GM23338 (cell line): ENCODE measurements at places on chromosomes 5 and 9.

GRCh38 chr5:167587772-167588437, 703.5 kb upstream of the WWC1 start:
- DNase-seq, result peak; percentile 84

DNA sequence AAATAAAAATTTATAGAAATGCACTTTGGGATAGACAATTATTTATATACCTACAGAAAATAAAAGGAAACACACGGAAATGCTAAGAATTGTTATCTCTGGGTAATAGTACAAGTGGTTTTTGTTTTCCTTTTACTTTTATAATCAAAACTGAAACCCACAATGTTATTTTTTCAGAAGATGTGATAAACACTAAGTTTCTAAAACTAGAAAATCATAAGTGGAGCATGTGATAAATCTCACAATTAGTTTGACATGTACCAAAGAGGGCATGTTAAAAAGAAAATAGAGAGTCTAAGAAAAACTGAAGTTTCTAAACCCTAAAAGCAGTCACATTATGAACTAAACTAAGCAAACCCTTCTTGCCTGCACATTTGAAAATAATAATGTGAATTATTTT, 61.1 kb downstream of the OXCT1 start:
- DNase-seq, result no peak

- DNase-seq, result no peak
These were observed 23.2 kb downstream of the AHRR start for GRCh38 chr5:344668-345067.

DNA sequence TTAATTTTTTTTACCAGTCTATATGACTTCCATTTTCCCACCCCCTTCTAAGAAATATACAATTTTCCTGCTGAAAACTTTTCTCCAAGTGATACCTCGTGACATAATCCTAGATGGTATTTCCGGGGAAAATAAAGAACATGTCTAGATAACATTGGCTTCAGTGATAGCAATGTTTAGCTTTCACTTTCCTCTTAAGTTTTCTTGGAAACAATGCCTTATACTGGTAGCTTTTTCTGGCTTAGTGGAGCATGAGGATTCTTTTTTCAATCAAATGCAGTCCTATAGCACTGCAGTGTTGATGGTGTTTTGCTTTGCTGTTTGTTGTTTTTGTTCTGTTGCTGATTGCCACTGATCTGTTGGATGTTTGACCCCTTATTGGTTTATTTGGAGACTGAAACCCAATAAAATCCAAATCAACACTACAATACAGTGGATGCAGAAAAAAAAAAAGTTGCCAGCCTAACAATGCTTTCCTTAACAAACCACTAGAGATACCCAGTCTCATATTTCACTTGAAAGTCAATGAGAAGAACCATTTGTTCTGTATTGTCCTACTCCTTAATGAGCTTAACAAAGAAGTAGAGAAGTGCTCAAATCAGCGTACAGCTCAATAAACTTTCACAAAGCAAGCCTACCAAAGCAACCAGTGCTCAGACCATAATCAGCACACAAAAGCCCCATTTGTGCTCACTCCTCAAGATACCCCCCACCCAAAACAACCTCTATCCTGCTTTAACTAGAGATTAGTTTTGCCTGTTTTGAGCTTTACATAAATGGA, 74.2 kb upstream of the GRAMD2B start:
- DNase-seq, result peak; percentile 50

DNA sequence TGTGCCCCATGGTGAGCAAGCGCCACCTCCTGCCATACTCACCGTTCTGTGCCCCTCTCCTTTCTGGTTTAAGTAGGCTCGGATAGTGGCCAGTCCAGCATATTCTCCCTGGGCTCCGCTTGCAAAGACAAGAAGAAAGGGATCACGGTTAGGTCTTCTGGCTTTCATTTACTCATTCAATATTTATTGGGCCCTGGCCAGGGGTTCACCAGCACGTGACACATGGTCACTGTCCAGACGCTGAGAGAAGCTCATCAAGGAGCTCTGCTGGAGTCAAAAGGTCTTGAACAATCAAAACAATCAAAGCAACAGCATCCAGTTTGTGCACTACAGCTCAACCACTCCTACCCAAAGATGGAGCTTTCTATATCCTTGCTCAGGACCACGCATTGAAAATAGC, 80.2 kb downstream of the GLDC start:
- DNase-seq, result no peak

DNA sequence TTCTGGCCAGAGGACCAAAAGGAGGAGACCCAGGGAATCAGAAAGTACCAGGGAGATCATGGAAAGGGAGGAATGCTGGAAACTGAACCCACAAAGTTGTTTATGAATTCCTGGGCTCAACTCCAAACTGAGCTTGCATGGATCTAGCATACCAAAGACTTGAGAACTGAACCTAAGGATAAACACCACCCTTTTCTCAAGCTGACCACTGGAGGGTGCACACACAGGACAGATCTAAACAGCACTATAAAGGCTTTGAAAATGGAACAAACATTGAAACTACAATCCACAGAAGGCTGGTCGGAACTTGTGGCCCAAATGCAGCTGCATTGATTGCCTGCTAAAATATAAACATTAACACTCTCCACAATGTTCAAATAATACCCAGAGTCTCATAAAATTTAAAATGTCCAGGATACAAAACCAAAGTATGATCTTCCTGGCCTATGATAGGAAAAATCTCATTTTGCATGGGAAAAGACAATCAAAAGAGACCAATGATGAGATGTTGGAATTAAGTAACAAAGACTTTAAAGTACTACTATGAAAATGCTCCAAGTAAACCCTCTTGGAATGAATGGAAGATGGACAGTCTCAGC, 15.6 kb upstream of the IRF1 start:
- peak; percentile 60 for DNase-seq

GRCh38 chr9:20271723-20272122, 350.6 kb downstream of the MLLT3 start:
- DNase-seq, result no peak
